Amygdala (tissue), 56 donors: ENCODE measurements at places on chromosomes 7 and 10.

- DNase-seq: no peak
These were observed 128.8 kb upstream of the SEM1 start for GRCh38 chr7:96838481-96838880.

DNA sequence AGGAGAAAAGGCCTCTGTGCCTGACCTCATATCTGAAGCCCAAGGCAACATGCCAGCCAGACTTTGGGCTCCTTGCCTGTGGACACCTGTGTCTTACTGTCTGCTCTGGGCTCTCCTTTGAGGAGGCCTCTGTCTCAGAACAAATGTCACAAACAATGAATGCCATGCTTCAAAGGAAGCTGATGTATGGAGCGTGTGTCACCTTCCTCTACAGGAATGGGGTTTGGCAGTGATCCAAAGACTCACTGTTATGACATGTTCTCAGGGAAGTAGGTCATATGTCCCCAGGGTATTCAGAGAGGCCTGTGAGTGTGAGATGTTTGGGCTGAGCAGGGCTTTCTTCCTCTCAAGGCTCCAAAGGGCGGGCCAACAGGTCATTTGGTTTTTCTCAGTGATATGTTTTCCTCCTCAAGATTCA lies 38.4 kb downstream of the PTPRE start:
- no peak for DNase-seq

GRCh38 chr7:41911792-41912191 lies 208.9 kb upstream of the INHBA start:
- no peak for DNase-seq

DNA sequence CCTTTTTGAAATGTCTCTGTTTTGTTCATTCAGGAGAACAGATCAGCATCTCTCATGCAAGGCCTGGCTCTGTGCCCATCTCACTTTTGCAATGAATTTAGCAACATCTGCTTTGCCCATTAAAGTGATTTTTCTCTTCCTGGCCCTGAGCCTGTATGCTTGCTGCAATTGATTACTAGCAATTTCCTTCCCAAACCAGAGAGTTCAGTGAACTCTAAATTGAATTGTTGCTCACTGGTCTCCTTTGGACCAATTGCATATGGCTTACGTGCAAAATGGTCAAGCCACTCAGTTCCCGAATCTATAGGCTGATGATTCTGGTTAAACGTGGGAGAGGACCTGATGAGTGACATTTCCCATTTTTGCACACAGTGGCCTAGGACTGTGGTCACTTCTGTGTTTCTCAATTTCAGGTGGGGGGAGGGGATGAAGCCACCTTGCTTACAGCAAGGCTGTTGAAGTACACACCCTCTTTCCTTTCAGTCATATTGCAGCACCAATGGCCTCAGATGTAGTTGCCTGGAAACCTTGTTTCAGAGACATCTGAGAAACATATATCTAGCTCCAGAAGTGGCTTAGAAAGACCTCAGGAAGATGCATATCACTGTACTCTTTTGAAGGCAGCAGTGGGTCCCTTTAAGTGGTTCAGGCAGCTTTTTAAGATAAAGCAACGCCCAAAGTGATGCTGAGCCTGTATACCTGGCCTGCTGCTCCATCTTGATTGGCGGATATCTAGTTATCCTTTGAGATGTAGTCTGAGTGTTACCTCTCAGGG lies 201.4 kb downstream of the PTEN start:
- no peak for DNase-seq

DNA sequence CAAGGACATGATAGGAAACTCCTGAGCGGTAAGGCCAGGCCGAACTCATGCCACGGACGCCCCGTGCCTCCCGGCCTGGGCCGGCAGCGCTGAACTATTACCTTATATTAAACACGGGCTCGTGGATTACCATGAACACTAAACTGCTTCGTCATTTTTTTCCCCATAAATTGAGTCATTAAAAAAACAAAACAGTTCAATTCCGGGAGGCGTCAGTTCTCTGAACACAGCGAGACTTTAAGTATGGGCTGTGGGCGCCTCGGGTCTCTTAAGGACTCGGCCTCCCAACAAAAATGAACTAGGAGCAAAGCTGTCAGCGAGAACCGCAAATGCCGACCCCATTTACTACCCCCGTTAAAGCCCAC lies 519 bp downstream of the PITRM1 start:
- no peak for DNase-seq

- DNase-seq: no peak
These were observed 187.3 kb upstream of the PRSS58 start for GRCh38 chr7:142445019-142445686.

DNA sequence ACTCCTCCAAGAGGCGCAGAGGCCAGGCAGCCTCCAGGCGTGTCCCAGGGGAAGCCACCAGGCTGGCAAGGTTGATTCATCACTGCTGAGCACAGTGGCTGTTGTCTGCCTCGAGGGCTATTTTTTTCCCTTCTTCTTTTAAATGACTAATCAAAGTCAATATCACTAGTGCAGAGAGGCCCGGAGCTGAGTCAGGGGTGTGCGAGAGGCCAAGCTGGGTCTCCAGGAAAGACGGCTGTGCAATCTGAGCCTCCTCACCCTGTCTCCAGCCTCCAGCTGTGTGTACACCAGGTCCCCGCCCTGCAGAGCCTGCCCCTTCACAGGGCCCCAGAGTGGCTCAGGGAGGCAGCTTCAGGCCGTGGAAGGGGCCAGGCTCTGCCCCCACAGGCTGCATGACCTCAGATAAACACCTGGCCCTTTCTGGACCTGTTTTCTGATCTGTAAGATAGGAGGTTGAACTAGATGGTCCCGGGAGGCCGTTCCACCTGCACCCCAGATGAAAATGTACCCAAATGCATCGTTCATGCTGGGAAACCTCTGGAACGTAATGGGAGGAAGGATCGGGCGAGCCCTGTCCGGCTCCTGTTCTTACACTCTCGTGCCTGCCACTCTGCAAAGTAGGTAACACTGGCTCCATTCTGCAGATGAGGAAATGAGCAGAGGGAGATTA lies 3.7 kb downstream of the STX1A start:
- no peak for DNase-seq

DNA sequence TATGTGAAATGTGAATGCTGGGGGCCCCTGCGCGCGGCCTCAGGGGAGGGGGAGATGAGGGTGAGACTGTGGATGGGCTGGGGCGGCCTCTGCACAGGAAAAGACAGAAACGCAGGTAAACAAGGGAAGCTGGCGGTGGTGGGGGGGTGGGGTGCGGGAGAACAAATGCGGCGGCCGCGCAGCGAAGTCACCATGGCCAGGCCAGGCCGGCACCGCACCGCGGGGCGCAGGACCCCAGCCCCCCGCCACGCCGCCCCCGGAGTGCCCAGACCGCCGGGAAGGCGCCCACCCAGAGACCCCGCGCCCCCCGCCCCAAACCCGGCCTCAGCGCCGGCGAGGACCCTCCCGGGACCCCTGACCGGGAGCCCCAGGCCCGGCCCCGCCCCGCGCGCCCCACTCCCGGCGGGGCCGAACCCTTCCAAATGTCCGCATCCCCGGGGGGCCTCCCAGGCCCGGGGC lies 14.5 kb upstream of the DNAAF5 start:
- no peak for DNase-seq

- no peak for DNase-seq
These were observed 86.7 kb downstream of the VOPP1 start for GRCh38 chr7:55485501-55486191.

GRCh38 chr7:69814421-69814962 lies 216.2 kb downstream of the AUTS2 start:
- DNase-seq: no peak

DNA sequence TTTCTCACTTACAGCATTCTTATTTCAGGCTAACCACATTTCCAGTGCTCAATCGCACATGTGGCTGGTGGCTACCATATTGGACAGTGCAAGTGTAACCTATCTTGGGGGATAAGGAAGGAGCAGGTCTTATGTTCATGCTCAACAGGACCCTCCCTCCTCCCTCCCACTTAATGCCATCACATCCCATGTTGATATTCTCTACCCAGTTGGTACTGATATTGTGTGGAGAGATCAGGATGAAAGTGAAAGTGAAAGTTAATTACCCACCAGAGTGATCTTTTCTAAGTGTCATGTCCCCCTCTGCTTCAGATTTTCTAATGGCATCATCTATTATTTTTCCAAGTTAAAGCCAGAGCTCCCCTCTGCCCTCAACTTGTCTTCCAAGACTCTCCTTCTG lies 91.6 kb downstream of the BMPER start:
- no peak for DNase-seq

GRCh38 chr7:112485766-112486165 lies 5.0 kb downstream of the LSMEM1 start:
- DNase-seq: no peak

DNA sequence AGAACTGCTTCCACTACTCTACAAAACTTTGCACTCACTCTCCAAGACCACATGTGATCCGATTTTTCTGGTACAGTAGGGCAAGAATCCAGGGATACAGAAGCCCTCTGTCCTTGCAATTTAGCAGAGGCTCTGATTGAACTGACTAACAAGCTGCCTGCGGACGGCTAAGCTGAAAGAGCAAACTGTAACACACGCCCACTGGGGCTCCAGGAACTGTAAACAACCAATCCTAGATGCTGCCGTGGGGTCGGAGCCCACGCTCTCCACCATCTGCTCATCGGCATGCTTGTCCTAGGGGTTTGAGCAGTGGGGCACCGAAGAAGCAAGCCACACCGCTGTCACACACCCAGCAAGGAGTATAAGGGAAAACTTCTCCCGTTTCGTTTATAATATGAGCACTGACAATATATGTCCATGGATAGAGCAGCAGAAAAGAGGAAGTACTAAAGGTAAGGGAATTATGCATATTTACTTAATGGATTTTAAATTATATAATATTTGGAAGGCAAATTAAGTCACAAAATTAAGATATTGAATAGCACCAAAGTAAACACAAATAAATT lies 634.4 kb upstream of the POT1 start:
- DNase-seq: no peak

DNA sequence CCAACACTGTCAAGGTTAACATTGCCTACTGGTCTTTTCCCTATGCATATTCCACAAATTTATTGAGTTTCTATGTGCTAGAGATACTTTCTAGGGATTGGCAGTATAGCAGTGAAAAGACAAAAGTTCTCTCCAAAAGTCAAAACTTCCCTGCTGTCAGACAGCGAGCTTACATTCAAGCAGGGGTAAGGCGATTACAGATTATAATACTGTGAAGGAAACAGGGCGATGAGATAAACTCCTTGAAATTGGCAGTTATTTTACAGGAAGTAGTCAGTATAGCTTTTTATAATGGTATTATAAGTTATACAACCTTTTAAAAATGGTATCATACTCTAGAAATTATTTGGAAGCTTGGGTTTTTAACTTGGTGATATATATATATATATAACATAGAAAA lies 9.9 kb downstream of the VPS50 start:
- DNase-seq: no peak

DNA sequence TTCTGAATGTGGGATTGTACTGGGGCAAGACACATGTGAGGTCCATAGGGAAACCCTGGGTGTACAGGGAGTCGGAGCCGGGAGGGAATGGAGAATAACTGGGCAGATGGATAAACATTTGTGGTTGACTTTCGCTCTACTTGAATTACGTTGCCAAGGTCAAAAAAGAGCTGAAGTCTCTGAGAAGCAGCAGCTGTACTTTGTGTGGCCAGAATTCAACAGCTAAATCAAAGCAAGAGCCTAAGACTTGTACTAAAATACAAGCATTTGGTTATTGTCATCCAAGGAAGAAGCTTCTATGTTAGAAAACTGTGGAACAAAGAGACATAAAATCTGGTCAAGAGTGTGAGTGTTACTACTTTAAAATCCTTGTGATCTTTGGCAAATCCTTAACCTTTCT lies 457.2 kb downstream of the ARL4A start:
- DNase-seq: no peak

DNA sequence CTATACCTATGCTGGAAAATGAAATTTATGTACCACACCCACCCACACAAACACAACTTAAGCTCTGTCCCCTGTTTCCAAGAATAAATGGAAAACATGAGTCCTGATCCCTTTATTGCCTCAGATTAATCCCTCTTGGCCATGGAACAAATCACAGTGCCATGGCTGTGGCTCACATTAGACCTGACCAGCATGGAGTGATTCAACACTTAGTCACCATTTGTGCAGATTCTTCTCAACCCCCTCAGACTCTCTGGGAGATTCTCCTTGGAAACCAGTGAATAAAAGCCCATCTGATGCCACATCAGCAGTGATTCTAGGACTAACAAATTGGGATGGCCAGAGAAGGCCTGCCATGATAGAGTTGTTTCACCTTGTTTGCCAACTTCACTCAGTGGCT lies 204.4 kb upstream of the TMEM72 start:
- DNase-seq: no peak

DNA sequence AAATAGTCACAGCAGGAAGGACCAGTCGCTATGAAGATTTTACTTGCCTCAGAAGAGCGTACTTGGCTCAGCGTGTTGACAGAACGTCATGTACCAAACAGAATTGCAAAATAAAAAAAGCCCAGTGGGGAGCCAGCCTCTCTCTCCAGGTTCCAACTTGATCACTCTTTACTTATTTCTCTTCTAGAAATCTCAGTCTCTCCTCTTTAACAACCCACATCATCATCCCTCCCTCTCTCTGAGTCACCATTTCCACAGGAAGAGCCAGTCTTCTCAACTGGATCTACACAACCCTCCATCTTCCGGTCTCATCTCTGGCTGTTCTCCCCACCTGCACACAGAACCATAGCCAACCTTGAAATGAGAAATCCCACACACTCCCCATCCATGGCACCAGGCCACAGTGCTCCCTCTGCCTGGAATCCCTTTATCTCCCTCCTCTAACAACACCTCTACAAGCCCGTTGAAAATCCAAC lies 718.3 kb downstream of the GRID1 start:
- no peak for DNase-seq

DNA sequence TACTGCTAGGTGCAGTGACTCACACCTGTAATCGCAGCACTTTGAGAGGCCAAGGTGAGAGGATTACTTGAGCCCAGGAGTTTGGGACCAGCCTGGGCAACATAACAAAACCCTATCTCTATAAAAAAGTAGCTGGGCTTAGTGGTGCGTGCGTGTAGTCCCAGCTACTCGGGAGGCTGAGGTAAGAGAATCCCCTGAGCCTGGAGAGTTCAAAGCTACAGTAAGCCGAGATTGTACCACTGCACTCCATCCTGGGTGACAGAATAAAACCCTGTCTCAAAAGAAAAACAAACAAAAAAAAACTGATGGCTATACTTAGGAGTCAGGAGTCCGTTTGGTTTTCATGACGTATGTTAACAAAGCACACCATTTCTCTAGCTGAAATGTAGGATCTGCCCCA lies 2.9 kb downstream of the SGMS1 start:
- no peak for DNase-seq

GRCh38 chr10:100529475-100530298 lies at the start of gene NDUFB8:
TSS of gene NDUFB8 (minus strand) at chr10:100529871. CDS start at chr10:100529851, 20 bp downstream.
- DNase-seq: peak; percentile 83

- no peak for DNase-seq
These were observed 263.1 kb downstream of the ELFN1 start for GRCh38 chr7:1933066-1933750.
